Stimulated activated CD8-positive, alpha-beta memory T cell treated with anti-CD3 and anti-CD28 coated beads, Interleukin-4, amount 100 ng/mL, for 48 hours (primary cell): ENCODE measurements at places on chromosomes 5 and 9.

DNA sequence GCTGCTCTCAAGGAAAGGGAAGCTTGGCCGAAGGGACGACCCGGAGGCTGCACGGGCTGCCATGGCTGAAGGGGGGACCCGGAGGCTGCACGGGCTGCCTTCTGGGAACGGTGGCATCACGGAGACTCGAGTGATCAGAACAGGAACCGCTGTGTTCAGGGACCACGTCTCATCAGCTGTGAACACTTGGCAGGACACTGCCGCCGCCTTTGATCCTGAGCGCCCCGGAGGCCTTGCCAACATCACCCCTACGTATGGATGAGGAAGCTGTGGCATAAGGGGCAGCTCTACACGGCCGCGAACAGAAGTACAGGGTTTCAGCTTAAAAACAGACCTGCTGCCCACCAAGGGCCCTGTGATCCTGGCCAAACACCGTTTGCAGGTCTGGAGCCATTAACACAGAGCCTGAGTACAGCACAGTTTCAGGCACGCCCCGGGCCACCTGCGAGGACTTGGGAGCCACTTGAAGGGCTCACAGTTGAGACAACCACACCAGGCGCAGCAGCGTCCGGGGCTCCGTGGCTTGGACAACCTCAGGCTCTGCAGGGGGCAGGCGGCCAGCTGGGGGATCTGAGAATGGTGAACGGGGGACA lies 23.9 kb upstream of the TERT start:
- DNase-seq: no peak

DNA sequence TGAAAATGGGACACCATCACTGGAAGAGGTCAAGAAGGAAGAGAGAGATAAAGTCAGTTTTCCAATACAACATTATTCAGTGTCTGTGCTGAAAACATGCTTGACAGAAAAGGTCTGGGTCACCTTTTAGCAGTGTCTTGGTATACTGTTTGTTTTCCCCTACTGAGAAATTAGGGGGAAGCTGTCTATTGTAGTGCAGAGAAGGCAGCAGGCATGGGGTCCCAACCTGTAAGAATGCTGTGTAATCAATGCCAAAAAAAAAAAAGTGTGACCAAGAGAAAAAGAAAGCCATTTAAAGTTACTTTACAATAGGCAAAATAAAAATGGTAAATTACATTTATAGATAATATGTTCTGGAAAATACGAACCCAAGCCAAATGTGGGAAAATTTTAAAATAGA lies 139.3 kb downstream of the RAB3C start:
- no peak for DNase-seq

GRCh38 chr5:108386345-108387061 lies 4.6 kb upstream of the FBXL17 start:
- DNase-seq: no peak

- DNase-seq: no peak
Observed at GRCh38 chr5:73544429-73545402, 20.7 kb downstream of the ANKRA2 start.

DNA sequence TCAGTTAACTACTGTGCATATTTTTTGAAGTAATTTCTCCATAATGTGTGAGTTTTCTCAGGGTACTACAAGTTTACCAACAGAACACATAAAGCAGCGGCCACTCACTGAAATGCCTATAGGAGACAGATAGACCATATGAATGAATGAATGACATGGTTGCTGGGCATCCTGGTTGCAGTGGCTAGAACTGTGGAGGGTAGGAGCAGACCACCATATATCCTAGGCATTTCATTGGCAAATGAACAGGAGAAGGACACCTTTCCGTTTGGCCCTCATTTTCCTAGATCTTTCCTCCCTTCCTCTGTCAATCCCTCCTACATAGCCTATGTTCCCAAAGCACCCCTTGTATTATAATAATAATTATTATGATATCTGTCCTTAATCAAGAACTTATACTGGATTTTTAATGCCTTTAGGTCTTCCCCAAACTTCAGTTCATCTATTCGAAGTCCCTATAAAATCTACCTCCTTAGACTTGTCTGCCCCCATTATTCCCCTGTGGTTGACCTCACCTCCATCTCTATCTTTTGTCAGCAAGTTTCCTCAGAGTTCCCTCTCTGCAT lies 472.2 kb downstream of the RAB3C start:
- no peak for DNase-seq

GRCh38 chr5:156598964-156599363 lies 251.1 kb upstream of the PPP1R2B start:
- DNase-seq: no peak

DNA sequence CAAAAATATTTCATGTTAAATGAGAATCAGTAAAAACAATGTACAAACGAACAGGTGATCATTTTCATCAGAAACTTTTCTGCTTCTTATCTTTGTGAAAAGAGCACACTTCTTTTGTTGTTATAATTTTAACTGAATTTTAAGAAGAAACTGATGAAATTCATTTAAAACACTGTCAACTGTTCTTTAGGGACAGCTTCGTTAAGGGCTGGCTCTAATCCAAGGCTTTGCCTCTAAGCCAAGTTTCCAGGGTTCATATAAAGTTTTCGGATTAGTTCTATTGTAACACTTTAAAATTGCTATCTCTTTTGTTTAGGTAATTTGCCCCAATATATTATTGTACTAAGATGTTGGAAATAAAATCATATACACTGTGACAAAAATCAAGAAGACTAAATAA lies 559.2 kb downstream of the TUSC1 start:
- DNase-seq: no peak

DNA sequence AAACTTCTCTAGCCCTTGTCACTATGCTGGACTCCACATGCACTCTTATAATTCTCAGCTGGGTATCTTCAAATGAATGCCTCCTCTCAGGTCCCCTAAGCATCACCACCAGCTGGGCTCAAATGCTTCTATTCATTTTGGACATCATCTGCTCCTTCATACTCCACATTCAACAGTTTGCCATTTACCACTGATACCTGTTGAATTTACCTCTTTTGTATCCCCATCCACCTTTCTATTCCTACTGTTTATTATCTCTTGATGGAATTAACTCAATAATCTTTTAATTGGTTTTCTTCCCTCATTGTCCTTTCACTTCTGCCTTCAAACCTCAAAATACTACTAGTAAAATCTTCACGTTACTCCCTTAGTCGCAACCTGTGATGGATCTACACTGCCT lies 14.5 kb downstream of the RANBP6 start:
- no peak for DNase-seq

DNA sequence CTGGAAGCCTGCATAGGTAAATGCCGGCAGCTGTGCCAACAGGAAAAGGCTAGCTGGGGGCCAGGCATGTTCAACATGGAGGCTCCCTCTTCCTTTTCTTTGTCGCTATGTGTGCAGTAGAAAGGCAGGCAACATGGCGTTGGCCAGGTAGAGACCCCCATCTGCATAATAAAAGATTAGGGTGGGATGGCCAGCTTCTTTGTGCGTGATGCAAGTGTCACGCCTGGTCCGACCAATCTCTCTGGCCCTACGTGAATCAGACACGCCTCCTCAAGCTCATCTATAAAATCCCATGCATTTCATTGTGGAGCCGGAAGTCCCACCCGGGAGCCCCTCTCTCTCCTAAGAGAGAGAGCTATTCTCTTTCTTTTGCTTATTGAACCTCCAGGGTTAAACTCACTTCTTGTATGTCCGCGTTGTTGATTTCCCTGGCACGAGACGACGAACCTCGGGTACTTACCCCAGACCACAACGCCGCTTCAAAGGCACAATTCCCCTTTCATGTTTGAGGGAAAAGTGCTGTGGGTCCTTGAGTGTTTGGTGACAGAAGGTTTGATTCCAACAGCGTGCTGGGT lies 25.0 kb upstream of the C5orf47 start:
- DNase-seq: no peak

- no peak for DNase-seq
Observed at GRCh38 chr5:77292026-77292757, 81.7 kb downstream of the PDE8B start.

DNA sequence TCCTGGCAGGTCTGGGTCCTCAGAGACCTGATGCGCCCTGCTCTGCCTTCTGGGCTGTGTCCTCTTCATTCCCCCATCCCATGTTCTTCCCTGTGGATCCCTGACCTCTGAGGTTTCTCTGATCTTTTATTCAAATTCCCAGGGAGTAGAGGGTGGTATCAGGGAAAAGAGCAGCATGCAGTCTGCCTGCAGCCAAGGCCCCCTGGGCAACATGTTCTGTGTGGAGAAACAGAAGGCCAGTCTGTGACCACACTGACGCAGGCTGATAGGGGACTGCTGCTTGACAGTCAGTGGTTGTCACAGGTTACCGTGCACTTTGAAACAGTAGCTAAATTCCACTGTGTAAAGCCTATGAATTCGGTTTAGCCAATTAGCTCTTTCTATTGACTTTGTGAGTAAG lies 156.6 kb upstream of the IRX2 start:
- no peak for DNase-seq

DNA sequence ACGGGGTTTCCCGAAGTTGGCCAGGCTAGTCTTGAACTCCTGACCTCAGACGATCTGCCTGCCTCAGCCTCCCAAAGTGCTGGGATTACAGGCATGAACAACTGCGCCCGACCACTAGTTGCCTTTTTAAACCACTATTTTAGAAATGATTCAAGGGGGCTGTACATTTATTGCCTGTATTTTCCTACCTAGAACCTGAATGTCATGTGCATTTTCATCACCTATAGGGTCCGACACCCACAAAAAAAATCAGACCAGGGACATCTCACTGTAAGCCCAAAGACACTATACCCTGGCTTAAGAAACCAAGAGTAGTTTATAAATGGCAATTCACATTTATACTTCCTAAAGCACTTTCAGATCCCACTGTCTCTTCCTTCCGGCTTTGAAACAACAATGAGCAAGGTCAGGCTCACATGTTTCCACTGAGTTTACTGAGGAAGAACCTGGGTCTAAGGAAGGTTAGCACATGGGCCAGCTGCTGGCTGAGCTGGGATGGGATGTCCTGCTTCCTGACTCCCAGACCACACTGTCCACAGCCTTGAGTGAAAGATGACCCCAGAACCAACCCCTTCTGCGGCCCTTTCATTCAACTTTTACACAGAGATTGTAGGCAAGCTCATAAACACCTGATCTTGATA lies 87.3 kb downstream of the SERINC5 start:
- no peak for DNase-seq

- DNase-seq: no peak
Observed at GRCh38 chr9:127446713-127447415, 4.3 kb downstream of the RPL12 start.

GRCh38 chr9:23926368-23926767 lies 100.3 kb upstream of the ELAVL2 start:
- no peak for DNase-seq

- no peak for DNase-seq
Observed at GRCh38 chr5:17218353-17219005, 1.0 kb downstream of the BASP1 start.

- no peak for DNase-seq
Observed at GRCh38 chr9:30172206-30172605, 2212.2 kb upstream of the ACO1 start.

GRCh38 chr9:18127499-18127875 lies 346.5 kb upstream of the ADAMTSL1 start:
- no peak for DNase-seq

GRCh38 chr5:31711935-31712592 lies 73.1 kb downstream of the PDZD2 start:
- DNase-seq: no peak

GRCh38 chr5:100424017-100424416 lies 111.2 kb upstream of the FAM174A start:
- DNase-seq: no peak

GRCh38 chr9:97788763-97789663 lies 64.0 kb upstream of the FOXE1 start:
- DNase-seq: no peak

DNA sequence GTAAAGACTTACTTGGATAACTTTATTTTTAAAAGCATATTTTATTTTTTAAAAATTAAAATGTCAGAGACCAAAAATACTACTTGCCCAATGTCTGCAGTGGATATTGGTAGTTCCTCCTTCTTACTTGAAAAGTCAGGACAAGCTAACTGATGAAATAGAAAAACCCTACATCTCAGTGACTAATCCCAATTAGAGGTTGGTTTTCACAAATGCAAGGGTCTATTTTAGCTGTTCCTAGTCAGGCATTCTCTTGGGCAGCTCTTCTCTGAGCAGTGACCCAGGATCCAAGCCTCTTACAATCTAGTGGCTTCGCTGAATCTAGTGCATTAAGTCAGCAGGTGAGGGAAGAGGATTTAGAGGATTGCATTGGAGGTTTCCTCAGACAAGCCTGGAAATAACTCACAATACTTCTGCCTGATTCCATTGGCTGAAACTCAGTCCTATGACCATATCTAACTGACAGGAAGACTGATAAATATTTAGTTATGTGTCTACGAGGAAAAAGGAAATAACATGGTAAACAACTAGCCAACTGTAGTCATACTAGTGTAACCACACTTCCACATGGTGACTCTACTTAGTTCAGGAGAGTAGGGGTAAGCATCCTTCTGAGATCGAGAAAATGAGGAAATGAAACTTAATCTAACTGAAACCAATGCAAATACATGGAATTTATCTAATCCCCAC lies 34.2 kb upstream of the MIER3 start:
- no peak for DNase-seq

- DNase-seq: no peak
Observed at GRCh38 chr5:10675177-10675700, 85.8 kb downstream of the DAP start.

- no peak for DNase-seq
Observed at GRCh38 chr9:99296291-99296951, 74.3 kb downstream of the SEC61B start.

- no peak for DNase-seq
Observed at GRCh38 chr9:86925686-86926085, 21.6 kb downstream of the GAS1 start.

- no peak for DNase-seq
Observed at GRCh38 chr9:91885746-91886413, 64.1 kb downstream of the ROR2 start.

DNA sequence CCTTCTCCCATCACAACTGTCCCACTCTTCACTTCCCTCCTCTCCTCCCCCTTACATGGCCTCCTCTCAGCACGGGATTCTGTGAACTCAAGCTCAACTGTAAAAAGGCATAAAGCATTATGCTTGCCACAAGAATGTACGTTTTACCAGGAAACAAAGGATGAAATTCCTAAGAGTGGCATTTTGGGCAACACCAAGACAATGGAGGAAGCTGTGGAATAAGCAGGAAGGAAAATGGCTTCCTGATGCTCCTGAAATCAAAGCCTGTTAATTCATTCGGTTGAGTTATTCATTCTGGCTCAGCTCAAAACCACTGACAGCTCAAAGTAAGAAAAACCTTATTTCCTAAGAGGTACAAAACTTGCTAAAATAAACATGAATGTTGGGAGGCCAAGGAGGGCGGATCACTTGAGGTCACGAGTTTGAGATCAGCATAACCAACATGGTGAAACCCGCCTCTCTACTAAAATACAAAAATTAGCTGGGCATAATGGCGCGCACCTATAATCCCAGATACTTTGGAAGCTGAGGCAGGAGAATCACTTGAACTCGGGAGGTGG lies 40.8 kb upstream of the DMRT1 start:
- DNase-seq: no peak
